MG63 (cell line): ENCODE measurements at places on chromosomes 2 and 18. TPM values are rescaled to one million over a fixed set of nuclear protein-coding genes. Genes with fewer than 3 reads are reported as not detected.

The DOK6 gene
- 11.2 and 11.6 TPM in 2 replicates for total RNA-seq

- DNase-seq, result peak; percentile 2
Observed at GRCh38 chr2:32772638-32773447, 145.0 kb downstream of the TTC27 start.

- DNase-seq, result no peak
Observed at GRCh38 chr2:72985891-72986683, 68.8 kb downstream of the EMX1 start.

- DNase-seq, result no peak
Observed at GRCh38 chr2:95149397-95149984, 10.2 kb downstream of the ZNF514 start.

GRCh38 chr2:65049010-65049639 is 7.1 kb upstream of the CEP68 start:
- no peak for DNase-seq

DNA sequence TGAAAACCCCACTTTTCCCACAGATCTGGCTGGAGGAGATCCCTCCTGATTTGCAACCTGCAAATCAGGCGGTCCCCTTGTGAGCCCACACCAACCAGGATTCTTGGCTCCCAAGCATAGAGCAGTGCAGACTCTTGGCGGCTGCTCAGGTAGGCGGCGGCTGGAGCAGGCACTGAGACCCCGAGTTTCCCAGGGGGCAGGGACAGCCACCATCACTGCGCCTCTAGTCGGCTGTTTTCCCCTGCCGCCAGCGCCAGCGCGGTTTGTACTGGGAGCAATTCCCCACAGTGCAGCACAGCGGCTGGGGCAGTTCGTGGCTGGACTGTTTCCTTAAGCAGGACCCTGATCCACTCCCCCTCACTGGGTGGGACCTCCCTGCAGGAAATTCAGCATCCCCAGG is 323.3 kb downstream of the TRIB2 start:
- no peak for DNase-seq

- no peak for DNase-seq
Observed at GRCh38 chr18:35097195-35097594, 56.0 kb downstream of the MAPRE2 start.

DNA sequence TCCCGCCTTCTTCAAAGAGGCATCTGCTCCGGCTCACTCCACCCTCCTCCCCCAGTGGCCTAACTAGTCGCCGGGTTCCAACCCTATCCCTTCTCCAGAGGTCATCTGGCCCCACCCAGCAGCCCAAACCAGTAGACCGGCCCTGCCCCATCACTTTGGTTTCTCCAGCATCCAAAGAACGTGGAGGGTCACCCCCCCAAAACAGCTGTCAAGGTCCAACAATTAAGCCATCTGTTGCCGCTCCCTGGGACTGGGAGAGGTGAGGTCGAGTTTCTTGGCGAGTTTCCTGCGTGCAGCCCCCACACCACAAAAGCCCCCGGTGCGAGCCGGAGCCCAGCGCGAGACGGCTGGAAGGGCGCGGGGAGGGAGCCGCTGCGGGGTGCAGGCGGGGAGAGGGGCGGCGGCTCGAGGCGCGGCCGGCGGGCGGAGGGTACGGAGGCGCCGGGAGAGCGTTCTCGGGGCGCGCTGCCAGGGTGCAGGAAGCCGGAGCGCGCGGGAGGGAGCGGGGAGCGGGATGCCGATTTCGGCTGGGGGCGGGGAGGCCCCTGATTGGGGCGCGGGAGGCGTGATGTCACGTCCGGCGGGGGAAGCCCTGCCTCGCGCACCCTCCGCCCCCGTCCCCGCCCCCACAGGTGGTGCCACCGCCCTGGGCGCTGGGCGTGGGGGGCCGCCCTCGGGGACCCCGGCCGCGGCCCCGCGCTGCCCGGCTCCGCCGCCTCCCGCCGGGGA is 571 bp upstream of the GPC1 start:
- DNase-seq, result peak; percentile 95

DNA sequence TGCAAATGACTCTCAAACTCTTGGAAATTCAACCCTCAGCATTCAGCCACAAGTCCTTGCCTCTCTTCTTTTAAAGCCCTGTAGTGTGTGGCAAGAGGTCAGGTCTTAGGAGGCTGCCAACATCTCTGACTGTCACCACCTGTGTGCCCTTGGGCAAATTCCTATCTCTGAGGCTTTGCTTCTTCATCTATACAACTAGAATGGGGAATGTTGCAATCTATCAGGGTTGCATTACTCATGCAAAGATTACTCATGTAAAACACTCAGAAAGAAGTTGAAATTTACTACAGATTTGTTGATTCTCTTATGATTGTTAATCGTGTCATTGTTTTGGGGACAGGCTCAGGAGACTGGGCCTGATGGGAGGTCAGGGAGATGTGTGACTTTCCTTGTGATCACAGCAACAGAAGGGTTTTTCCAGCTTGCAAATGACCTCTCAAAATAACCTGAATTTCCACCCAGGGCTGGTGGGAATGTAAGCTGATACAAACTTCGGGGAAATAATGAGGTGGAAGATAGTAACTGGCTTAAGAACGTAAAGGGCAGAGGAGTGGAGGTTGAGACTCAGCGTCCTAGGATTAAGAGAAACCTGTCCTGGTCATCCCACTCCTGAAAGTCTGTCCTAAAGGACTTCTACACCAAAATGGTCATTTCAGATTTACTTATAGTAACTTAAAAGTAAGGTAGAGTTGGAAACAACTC is 32.1 kb upstream of the SIGLEC15 start:
- peak; percentile 76 for DNase-seq

DNA sequence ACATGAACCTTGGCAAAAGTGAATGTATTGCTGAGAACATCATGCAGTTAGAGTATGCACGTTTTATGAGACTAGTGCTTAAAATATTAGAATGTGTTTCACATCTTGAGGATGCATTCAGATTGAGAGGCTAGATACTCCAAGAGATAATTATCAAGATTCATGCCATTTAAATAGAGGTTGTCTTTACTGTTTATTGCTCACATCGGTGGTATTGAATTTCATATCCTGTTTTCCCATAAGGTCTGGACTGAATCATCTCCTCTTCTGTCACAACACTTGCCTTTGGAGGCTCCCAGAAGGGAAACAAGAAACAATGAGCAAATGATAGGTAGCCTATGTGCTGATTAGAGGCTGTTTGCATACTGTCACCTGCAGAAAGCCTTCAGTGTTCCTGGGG is 83.8 kb downstream of the CLHC1 start:
- no peak for DNase-seq
